DMS 273 treated with DMSO at 0.1 percent for 48 hours (cell line): ENCODE measurements at places on chromosomes 16 and 17.
A peak's percentile ranks its signal among the peaks of the same experiment; 100 is the strongest.

DNA sequence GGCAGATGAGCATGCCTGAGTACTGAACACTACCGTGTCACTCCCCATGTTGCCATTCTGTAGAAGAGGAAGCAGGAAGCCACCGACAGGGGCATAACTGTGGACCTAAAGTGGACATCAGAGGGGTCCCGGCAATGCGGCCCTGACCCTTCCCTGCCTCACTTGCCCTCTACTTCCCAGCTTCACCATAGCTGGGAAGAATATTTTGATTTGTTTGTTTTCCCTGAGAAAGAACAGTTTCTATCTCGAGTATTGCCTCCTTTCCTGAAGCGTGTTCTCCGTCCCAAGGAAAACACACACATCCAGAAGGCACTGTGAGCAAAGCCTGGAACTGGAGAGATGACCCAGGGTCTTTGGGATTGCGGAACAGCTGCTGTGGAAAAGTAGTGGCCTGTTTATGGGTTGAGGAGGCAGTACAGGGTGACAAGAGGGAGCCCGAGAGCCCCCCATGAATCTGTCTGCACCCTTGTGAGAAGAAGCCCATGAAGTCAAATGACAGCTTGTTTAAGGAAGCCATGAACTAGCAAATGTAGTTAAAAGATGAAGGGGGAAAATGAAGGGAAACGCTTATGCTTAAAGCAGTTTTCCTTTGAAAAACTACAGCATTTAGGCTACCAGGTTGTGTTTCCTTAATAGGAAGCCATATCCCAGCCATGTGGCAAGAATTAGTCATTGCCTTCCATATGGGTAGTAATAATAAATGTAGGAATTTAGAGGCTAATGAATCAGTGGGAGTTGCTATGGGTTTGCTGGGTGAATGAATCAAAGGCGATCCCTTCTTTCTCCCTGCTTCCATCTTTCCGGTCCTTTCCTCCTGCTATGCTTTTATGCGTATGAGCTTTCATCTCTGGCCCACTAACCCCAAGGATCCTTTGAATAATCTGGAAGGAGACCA is 90.0 kb upstream of the TBX2 start:
- peak; percentile 11 for DNase-seq

DNA sequence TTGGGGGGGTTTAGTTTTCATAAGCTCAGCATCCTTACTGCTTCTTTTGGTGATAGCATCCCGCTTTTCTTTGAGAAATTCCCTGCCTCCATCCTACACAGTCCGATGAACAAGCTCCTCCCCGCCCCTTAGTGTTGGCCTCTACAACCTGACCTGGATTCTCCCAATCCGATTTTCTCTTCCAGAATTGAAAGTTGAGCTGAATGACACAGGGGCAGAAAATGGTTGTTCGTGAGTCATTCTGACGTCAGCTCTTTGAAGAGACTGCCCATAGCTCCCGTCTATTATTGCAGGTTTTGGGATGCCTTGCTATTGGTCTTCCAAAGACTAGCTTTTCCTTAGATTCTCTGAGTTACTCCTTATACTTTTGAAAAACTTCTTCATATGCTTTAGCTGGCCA is 279.7 kb downstream of the SLC39A11 start:
- DNase-seq: no peak

DNA sequence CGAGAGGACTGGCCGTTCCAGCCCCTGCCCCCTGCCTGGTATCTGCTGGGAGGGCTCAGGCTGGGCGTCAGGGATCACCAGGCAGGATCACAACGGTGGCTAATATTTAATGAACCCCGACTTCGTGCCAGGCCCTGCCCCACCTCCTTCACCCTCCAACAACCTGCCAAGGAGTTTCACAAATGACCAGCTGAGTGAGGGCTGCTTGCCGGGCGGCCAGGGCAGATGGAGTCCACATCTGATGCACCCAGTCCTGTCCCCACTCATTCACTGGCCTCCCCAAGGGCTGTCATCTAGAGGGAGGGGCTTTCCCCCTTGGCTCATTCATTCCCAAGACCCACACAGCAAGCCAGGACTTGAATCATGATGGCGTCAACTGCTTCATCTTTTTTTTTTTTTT is 17.5 kb downstream of the UBALD1 start:
- no peak for DNase-seq

DNA sequence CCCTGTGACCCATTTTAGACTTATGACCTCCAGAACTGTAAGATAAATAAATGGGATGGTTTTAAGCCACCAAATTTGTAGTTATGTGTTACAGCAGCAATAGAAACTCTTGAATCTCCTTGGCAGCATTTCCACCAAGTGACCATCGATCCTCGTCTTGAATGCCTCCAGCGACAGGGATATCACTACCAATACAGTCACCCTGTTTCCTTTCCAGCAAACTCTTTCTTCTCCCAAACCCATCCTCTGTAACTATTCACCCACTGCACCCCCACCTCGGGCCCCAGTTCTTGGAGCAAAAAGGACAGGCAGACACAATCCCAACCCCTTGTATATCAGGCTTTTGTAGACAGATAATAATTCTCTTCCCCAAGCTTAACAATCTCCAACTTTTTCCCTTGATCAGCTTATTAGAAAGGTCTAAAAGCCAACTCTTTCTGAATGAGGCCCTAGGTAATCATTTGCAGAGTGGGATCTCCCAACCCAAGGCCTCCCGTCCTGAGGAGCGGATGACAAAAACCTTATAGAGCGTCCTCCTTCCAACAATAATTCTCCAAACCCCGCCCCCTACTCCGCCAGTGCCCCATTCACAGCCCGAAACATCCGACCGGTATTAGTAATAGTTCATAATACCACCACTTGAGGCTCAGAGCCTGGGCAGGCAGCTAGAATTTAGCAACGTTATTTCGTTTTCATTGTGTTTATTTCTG is 14.7 kb upstream of the PLLP start:
- peak; percentile 85 for DNase-seq

- DNase-seq: no peak
These were observed 501.4 kb upstream of the WSB1 start for GRCh38 chr17:26792486-26792885.

- no peak for DNase-seq
These were observed 155.1 kb downstream of the CHD9 start for GRCh38 chr16:53209877-53210276.
